ENCODE measurements at places on chromosomes 3 and 15.

DNA sequence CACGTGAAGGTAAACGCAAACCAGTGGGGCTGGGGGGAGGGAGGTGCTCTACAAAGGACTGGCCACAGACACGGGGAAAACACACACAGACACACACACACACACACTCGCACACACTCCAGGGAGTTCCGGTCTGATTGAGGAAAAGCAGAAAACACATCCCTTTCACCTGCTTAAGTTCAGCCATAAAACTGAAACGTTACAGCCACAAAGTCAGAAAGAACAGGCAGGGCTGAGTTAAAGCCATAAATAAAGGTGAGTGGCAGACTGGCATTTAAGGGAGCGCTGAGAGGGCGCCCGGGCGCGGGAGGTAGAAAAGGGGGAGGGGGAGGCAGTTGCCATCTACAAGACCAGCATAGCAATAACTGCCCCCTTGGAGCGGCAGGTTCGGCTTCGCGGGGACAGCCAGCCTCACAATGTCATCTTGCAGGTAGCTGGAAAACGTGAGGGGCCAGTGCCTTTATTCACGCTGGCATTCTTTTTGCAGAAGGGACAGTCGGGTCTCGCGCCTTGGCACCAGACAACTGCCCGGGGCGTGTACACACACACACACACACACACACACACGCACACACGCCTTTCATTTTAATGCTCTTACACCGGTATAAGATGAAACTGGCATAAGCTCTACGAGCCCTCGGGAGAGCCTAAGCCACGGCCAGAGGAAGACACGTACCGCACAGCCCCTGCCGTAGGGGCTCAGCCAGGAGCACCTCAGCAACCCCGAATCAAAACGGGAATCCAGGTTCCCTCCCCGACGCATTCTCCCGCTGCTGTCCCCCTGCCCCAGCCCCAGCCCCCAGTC, 866 bp downstream of the TNIK start:
- DNase-seq = peak; percentile 33

GRCh38 chr3:63967675-63968611, 55.4 kb downstream of the PSMD6 start:
- no peak for DNase-seq

GRCh38 chr3:124685481-124685880, 44.8 kb upstream of the UMPS start:
- no peak for DNase-seq

GRCh38 chr3:71078723-71079525, 504.6 kb downstream of the FOXP1 start:
- DNase-seq = no peak

DNA sequence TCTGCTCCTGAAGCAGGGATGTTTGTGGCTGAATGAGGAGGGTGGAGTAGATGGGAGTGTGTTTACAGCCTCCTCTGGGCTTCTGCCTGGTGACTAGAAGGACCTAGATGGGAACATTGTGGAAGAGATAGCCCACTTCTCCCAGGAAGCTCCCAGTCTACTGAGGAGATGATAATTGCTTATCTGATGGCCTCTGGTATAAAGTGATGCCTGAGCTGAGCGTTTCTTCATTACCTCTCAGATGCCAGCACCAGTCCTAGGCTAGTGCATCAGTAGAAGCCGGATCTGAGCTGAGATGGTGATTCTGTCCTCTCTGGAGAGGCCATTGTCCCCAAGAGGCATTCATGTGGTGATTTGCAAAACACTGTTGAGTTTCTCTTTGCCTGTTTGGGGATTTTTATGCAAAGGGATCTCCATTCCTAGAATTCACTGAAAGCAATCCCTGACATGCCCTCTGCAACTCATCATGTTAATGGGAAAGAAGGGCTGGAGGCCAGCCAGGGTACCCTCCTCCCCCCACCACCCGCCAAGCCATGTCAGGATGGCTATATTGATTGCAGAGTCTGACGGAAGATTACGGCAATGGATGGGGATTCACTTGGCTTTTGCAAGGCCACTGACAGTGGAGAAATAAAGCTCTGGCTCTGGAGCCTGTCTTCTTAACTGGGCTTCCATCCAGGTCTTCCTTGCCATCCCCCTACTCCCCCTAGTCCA, 166.4 kb upstream of the ROPN1 start:
- DNase-seq = no peak

DNA sequence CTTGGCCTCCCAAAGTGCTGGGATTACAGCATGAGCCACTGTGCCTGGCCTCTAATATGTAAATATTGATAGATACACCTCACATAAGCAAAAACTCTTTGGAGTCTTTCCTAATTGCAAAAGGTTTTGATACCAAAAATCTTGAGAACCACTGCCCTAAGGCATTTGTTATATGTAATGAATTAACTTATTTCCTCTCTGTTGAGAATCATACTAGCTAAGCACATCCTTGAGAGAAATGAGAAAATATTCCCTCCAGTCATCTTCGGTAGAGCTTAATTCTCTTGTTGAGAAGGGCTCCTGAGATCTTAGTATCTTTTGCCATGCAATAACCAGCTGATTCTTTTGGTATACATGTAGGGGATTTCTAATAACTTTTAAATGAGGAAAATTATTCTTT, 190.2 kb downstream of the SLC9A9 start:
- no peak for DNase-seq

GRCh38 chr3:123546133-123546755, 38.6 kb downstream of the HACD2 start:
- no peak for DNase-seq

DNA sequence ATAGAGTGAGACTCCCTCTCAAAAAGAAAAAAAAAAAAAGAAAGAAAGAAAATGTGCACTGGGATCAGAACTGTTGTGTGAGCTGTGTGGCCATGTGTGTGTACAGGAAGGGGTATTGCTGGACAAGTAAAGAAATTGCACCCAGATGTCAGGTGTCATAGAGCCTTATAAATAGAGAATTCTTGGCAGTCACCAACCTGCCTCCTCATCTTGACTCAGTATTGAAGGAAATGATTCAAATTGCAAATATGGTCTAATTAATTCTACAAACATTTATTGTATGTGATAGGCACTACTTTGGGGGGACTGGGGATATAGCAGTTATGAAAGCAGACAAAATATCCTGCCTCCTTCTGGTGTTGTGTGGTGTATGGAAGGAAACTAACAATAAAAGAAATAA, 243.8 kb upstream of the TTC14 start:
- DNase-seq = no peak

- no peak for DNase-seq
Measured at GRCh38 chr15:38648121-38648843, 83.7 kb upstream of the RASGRP1 start.
